Fibroblast of lung (primary cell): ENCODE measurements at places on chromosomes 13 and 19. TPM values are rescaled to one million over a fixed set of nuclear protein-coding genes. Genes with fewer than 3 reads are reported as not detected.

The HIPK4 gene
- total RNA-seq = 0.17 and 0.26 TPM in 2 replicates

The ARHGAP33 gene
- 2.1 and 2.3 TPM in 2 replicates for total RNA-seq

DNA sequence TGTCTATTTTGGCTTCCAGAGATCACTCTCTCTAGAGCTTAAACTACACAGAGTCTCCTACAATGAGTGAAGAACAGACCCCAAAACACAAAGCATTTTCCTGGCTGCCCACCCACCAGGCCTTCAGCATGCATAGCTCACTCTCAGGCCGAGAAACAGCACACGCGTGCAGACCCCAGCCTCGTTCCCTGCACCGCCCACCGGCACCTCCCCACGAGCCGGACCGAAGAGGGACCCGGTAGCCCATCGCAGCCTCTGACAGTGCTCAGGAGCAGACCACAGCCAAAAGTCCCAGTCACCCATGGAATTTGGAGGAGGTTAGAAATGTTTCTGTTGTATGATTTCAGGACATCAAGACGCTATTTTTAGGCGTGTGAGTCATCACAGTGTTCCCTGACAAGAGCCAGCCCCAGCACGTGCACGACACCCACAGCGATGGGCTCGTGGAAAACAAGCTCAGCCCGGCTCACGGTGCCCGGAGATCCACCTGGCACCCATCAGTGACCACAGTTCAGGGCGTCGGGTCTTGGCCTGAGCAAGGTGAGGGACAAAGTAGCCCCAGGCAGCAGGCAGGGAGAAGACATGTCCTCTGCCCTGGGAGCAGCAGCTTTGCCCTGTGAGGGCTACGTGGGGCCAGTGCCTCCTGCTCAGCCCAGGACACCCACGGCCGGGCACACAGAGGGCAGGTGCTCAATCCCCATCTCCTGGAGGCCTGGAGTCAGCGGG lies 50.1 kb upstream of the SPACA7 start:
- no peak overlapping the region for H3K27ac ChIP-seq
- H3K4me3 ChIP-seq = no peak overlapping the region
- no peak for DNase-seq
- no peaks in the 10 kb centered on the region for H3K36me3 ChIP-seq

DNA sequence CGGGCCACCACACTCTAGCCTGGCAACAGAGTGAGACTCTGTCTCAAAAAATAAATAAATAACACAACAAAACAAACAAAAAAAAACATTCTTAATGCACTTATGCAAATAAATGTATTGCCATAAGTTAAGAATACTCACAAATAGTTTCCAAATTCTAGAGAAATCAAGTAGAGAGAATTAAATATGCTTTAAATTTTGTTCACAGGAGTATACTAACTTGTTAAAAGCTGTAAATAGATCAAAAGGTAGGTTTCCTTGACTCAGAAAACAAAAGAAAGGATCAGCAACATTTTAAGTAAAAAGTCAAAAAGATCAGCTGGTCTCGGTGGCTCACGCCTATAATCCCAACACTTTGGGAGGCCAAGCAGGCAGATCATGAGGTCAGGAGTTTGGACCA lies 50.5 kb upstream of the ZNF429 start:
- H3K36me3 ChIP-seq = no peaks in the 10 kb centered on the region
- DNase-seq = no peak
- H3K4me3 ChIP-seq = no peak overlapping the region
- H3K4me1 ChIP-seq = no peaks in the 10 kb centered on the region
- H3K27ac ChIP-seq = no peak overlapping the region

The NFIX gene
- 55.2 and 74.8 TPM in 2 replicates for total RNA-seq

The ANKRD24 gene
- 2.3 and 2.6 TPM in 2 replicates for total RNA-seq

The MATK gene
- under 0.01 TPM in 1 of 2 replicates, not detected in the other for total RNA-seq

GRCh38 chr13:109043636-109044035 lies 414.2 kb downstream of the MYO16 start:
- DNase-seq = no peak
- H3K36me3 ChIP-seq = no peaks in the 10 kb centered on the region
- H3K4me1 ChIP-seq = no peaks in the 10 kb centered on the region
- no peaks in the 10 kb centered on the region for H3K27me3 ChIP-seq
- H3K27ac ChIP-seq = no peak overlapping the region

DNA sequence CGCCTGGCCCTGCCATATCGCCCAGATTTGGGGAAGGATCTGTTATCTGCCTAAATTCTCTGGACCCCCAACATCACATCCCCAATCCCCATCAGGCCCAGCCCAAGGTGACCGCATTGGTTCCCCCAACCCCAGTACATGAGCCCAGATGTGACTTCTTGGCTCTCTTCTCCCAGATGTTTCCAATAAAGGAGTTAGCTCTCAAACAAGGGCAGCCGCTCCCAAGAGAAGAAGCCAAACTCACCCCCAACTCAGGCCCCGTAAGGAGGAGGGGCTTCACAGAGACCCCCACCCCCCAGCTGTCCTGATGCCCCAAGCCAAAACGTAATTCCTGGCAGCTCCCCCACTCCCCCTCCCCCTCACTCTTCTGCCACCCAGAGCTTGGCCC lies 6.9 kb downstream of the FBN3 start:
- no peaks in the 10 kb centered on the region for H3K36me3 ChIP-seq
- H3K27ac ChIP-seq = no peak overlapping the region
- no peak for DNase-seq
- H3K4me1 ChIP-seq = peaks cover 3% of the 10 kb centered on the region

DNA sequence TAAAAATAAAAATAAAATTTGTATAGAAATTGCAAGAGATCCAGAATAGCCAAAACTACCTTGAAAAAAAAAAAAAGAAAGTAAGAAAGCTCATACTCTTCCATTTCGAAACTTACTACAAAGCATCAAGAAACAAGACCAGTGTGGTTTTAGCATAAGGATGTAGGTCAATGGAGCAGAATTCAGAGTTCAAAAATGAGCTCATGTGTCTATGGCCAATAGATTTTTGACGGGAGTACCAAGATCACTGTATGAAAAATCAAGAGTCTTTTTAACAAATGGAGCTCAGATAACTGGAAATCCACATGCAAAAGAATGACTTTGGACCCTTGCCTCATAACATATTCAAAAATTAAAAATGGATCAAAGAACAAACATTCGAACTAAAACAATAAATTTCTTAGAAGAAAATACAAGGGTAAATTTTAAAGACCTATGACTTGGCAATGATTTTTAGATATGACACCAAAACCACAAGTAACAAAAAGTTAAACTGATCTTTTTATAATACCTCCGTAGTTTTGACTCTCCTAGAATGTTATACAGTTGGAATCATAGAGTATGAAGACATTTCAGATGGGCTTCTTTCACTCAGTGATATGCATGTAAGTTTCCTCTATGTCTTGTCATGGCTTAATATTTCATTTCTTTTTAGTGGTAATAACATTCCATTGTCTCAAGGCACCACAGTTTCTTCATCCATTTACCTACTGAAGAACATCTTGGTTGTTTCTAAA lies 43.2 kb downstream of the KLF12 start:
- no peak overlapping the region for H3K4me3 ChIP-seq
- H3K36me3 ChIP-seq = no peaks in the 10 kb centered on the region
- no peaks in the 10 kb centered on the region for H3K4me1 ChIP-seq
- no peaks in the 10 kb centered on the region for H3K27me3 ChIP-seq
- H3K27ac ChIP-seq = no peak overlapping the region

GRCh38 chr13:25990801-25991200 lies 61.0 kb downstream of the SHISA2 start:
- H3K4me1 ChIP-seq = no peaks in the 10 kb centered on the region
- H3K36me3 ChIP-seq = no peaks in the 10 kb centered on the region
- no peak overlapping the region for H3K4me3 ChIP-seq
- peak; percentile 48 for DNase-seq
- H3K27me3 ChIP-seq = no peaks in the 10 kb centered on the region

The TTYH1 gene
- total RNA-seq = not detected in 2 replicates

The PRRG2 gene
- 0.17 and 0.51 TPM in 2 replicates for total RNA-seq

The PABPC3 gene
- total RNA-seq = 0.17 and 0.26 TPM in 2 replicates
